NCI-H1092 (cell line): ENCODE measurements at places on chromosomes 12 and 14.

DNA sequence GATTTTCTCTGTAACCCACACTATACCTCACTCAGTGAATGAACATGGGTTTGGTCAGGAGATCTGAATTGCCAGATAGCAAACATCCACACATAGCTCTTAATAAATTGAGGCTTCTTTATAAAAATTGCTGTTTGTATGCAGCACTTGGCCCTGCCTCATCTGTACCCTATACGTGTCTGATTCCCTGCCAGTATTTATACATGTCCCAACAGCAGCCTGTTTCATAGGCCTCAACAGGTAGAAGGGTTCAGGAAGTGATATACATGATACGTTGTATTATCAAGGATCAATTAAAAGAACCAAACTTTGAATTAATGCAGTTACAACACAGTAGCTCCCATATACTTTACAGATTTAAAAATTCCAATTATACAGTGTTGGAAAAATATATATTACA, 32.3 kb downstream of the RASSF9 start:
- DNase-seq: no peak

DNA sequence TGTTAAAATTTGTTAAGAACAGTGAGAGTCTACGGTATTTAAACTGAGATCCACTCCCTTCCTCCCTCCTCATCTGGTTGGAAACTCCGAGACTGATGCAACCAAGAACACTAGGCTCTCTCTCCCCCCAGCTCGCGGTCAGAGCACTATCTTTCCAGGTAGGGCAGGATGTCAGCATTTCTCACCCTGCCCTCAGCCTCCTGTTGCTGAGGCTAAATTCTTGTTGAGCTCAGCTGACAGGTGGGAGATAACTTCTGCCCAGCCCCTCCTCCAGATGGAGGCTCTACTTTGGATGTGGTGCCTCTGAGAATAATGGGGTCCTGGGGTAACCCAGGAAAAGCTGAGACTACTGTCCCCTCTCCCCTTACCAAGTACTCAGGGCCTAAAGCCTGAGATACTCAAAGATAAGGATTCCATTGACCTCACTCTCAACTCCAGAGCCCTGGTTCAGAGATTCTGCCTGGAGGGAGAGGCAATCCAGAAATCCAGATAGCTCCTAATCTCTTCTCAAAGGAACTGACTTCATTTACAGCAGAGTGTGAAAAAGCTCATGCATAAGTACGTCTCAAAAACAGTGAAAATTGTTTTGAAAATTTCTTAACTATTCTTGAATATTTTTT, 110.1 kb downstream of the EML5 start:
- DNase-seq: no peak

GRCh38 chr12:124534776-124535740, 32.4 kb downstream of the NCOR2 start:
- no peak for DNase-seq

GRCh38 chr12:71164568-71165197, 6.9 kb upstream of the TSPAN8 start:
- DNase-seq: no peak

DNA sequence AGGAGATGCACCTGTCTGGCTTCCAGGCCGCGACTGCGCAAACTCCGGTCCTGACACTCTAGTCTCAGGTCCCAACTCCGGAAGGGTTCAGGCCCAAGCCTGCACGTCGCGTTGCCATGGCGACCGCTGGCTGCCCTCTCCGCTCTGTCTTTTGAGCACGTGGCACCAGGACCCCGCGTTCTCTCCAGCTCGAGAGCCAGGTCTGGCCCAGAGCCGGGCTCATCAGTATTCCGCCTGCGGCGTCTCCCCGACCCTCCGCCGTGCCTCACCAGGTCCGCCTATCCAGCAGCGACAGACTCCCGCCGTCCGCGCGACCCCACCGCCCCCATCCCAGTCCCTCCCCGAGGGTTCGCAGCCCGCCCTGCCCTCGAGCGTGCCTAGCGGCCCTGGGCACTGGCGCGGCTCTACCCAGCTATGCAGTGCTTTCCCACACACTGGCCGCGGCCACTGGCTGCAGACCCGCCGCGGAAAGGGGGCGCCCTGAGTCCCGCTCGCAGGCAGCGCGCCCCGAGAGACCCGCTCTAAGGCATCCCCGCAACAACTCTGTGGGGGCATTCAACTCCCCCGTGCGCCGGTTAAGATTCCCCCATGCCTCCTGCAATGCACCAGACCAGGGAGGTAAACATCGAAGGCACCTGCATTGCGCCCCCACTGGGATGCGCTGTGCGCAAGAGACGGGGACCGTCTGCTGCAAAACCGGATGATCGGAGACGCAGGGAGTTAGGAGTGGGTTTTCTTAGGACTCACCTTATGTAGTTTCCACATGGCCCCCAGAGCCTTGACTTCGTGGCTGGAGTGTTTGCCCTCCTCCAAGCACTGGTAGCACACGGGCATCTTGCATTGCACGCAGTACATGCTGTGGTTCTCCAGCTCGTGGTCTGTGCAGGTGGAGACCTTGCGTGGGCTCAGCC, 1.3 kb downstream of the TRIM9 start:
- peak; percentile 74 for DNase-seq

- no peak for DNase-seq
Observed at GRCh38 chr12:117966511-117966910, 2.3 kb downstream of the KSR2 start.

DNA sequence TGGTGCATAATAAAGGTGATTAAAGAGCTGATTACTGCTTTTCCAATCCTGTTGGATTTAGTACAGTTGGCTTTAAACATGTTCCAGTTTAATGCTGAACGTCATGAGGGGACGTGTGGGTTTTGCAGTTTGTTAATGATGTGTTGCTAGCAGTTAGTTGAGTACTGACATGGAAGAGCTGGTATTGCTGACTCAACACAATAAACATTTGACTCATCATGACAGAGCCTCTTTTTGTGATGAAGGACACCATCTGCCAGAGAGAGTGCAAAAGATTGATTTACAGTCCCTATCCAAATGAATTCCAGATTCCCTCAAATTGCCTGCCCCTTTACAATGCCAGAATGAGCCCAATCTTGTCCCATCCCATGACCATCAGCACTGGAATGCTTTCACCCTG, 346.2 kb upstream of the PRICKLE1 start:
- no peak for DNase-seq

DNA sequence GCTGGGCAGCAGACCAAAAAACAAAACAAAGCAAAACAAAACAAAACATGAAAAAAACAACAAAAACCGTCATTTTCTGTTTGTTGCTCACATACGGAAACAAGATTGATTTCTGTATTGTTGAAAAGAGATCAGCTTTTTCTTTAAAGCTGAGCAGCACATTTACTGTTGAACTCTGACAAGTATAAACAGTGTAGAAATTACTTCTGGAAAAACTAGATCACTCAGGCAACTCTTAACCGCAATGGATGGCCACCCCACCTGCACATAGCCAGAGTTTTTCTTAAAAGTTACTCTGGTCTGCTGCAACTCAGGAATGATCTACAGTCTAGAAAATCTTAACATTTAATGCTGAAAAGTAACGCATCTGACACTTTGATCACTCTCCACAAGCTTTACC, 80.9 kb downstream of the PPM1H start:
- no peak for DNase-seq

DNA sequence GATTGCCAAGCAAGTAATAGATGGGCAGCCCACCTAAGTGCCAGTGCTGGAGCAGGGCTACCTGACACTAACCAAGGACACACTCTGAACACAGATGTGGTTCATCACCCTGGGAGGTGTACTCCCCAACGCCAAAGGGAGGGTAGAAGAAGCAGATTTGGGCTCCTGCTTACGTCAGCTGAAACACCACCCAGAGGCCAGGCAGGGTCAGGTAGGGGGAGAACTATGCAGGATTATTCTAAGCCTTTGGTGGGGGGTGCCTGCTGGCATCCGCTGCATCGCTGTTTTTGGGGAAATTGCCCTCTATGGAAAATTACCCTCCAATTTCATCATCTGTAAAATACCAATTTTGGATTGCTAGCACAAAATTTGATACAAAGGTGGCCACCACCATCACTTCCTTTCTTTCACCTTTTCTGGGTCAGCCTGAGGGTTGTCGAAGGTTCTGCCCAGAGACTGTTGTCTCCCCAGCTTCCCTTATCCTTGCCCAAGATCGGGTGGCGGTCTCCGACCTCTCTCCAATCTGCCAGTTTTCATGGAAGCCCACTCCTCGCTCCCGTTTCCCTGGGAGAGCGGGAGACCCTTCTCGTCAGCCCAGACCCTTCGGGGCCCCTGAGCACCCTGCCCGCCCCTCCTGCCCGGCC, 535 bp downstream of the BIN2 start:
- DNase-seq: no peak

- DNase-seq: no peak
Observed at GRCh38 chr12:80636832-80637231, 70.6 kb upstream of the MYF6 start.

GRCh38 chr12:64077922-64078321, 144.2 kb downstream of the KICS2 start:
- no peak for DNase-seq
